ENCODE measurements at places on chromosomes 3 and 15.

- DNase-seq = no peak
Observed at GRCh38 chr3:73813291-73813690, 188.6 kb upstream of the PDZRN3 start.

GRCh38 chr3:12608376-12608775 lies 51.5 kb downstream of the MKRN2 start:
- no peak for DNase-seq

DNA sequence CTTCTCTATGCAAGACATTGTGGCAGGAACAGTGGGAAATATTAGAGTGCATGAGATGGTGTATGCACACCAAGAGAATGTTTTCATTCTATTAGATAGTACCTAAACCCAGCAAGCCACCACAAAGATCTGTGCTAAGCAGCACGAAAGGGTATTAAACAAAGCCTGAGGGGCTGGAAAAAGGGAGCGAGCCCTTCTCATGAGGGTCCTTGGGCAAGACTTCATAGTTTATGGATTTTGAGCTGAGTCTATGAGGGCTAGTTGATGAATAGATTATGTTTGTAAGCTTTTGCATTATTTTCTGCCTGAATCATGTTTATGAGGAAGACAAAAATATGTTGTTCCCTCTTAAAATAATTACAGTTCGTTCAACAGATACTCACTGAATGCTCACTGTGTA lies 9.4 kb upstream of the ACTC1 start:
- no peak for DNase-seq

GRCh38 chr3:146969356-146969755 lies 364.2 kb upstream of the PLSCR5 start:
- DNase-seq = no peak

DNA sequence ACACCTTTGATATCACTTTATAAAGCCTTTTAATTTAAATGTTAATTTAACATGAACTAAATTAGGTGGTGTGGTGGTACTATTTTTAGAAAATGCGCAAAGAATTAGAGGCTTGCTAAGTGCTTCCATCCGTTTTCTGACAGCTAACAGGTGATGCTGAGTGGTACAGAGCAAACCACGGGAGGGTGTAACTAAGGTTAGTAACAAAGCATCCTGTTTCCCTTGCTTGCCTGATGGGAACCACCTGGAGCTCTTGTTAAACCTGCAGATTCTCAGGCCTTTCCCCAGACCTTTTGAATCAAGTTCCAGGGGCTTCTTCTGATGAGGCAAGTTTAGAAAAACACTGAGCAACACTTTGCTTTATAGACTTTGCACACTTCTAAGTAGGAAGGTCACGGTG lies 101.0 kb downstream of the ATG7 start:
- DNase-seq = no peak

DNA sequence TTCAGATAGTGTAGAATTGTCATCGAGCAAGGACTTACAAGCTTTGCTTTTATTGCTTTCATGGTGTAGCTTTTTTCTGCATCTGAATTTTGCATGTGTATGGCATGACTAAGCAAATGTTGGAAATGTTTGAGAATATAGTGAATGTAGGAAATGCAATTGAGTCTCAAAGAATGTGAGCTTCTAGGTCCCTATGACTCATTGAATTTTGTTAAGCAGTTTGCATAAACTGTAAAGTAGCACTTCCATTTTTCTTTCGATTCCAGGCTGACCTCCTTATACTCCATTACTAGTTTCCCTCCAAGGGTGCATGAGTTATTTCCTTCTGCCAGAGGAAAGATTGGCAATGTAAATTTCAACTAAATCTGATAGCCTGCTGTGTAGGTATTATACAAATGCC lies 619.2 kb downstream of the DIPK2A start:
- no peak for DNase-seq

DNA sequence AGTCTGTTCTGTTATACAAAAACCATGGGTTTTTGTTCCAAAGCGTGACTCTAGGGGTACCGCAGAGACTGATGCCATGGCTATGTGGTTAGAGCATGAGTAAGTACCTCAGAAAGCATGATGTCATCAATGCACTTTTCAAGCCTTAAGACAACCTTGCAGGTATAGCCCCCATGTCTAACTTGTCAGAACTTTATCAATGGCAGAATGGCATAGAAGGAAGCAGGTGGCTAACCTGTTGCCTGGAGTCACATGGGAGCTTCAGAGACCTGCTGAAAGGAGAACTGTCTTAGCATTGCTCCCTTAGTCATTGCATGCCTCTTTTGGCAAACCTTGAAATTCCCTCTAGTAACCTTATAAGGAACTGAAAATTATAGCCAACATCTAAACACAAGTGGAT lies 52.5 kb downstream of the EOMES start:
- no peak for DNase-seq
